Activated CD8-positive, alpha-beta memory T cell treated with anti-CD3 and anti-CD28 coated beads for 48 hours (primary cell): ENCODE measurements at places on chromosomes 12 and 14.

DNA sequence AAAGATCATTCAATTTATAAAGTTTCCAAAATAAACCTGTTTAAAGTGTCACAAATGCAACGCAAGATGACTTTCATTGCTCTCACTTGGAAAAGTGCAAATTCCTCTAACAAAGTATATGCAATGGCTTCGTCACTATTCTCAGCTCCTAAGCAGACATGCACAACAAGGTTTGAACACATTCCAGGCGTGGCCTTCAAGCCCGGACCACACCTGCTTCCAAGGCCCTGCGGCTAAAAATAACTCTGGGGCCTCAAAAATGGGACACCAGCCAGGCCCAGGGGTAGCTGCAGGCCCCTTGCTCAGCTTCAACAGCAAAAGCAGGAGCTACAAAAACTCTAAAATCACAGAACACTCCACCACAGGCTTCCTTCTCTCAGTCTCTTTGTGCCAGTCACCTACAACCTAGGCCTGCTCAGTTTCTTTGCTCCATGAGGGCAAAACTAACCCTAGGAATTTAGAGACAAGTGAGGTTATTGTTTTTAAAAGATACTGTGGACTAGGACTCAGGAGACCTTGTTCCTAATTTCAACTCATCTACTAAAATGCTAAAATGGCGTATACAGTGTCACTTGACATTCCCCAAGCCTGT is 29.3 kb downstream of the DUSP16 start:
- DNase-seq: no peak

- no peak for DNase-seq
Measured at GRCh38 chr12:81644503-81644902, 114.6 kb downstream of the PPFIA2 start.

DNA sequence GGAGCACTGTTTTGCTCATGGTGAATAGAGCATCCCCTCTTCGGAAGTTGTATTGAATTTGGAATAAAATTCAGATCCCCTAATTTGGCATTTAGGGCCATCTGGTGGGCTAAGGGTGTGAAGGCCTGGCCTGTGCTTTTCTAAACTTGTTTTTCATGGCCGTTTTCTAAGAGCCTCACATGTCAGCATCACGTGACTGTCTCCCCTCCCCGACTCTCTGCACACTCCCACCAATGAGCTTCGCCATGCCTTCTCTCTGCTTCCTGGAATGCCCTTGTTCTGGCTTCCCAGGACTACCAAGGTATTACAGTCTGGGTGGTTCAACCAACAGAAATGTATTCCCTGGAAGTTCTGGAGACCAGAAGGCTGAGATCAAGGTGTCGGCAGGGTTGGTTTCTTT is 85.3 kb downstream of the PRIMA1 start:
- DNase-seq: no peak

DNA sequence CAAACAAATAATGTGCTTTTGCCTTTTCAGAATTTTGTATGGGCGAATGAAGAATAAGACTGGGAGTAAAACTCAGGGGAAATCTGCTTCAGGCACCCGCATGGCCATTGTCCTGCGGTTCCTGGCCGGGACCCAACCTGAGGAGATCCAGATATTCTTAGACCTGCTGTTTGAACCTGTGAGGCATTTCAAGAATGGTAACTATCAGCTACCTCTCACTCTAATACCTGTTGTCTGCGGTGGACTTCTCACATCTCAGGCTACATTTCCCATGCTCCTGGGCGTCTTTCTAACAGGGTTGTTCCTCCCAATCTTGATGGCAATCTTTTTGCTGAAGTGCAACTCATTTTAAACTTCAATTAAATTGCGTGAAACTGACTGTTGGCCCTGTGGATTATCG is 47.1 kb downstream of the UTP20 start:
- DNase-seq: no peak

DNA sequence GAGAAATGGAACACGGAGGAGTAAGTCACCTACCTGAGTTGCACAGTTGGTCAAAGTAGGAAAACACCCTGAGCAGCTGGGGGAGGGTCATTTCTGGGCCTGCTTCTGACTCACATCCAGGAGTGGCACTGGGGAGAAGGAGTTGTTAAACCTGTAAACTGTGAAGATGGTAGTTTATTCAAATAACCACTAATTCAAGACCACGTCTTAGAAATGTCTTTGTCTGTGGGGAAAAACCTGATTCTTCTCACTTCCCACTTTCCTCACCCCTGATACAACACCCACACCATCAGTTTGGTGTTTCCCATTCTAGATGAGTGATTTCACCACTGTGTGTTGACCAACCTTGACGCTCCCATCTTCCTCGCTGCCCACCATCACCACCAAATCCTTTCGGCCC is 207.1 kb downstream of the ANO4 start:
- DNase-seq: no peak

DNA sequence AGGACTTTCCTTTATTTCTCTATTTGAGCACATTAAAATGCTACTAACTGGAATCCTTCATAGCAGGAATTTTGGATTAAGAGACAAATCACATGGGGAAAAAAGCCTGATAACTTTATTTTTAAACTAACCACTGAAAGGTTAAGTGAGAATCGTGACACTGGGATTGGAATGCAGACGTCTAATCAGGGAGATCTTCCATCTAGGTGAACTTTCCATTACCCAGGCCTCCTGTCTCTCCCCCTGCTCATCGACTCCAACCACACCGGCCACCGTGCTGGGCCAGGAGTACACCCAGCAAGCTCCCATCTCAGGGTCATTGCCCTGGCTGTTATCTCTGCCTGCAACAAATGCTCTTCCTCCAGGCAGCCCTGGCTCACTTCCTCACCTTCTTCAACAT is 19.0 kb downstream of the PTGER2 start:
- no peak for DNase-seq
